ENCODE measurements at places on chromosomes 5 and 9. TPM values are rescaled to one million over a fixed set of nuclear protein-coding genes. Genes with fewer than 3 reads are reported as not detected.
A peak's percentile ranks its signal among the peaks of the same experiment; 100 is the strongest.

DNA sequence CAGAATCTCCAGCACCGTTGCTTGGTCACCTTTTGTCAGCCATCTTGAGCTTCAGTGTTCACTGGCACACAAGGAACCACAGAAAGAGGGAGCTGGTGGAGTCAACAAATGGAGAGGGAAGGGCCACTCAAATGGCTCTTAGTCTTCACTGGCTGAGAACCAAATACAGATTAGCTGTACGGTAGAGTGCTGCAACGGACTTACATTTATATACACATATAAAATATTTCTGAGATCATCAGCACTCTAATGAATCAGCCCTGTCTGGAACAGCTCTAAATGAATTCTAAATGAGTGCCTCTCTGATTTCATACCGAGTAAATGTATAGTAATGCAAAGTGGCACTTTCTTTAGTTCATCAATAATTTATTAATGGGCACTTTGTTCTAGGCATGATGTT is 24.8 kb downstream of the KCTD16 start:
- DNase-seq, result no peak
- no peak overlapping the region for H3K4me3 ChIP-seq
- H3K36me3 ChIP-seq, result no peaks in the 10 kb centered on the region
- H3K4me1 ChIP-seq, result peaks cover 4% of the 10 kb centered on the region
- no peak overlapping the region for H3K27ac ChIP-seq

Gene PCA3
- total RNA-seq, result not detected

DNA sequence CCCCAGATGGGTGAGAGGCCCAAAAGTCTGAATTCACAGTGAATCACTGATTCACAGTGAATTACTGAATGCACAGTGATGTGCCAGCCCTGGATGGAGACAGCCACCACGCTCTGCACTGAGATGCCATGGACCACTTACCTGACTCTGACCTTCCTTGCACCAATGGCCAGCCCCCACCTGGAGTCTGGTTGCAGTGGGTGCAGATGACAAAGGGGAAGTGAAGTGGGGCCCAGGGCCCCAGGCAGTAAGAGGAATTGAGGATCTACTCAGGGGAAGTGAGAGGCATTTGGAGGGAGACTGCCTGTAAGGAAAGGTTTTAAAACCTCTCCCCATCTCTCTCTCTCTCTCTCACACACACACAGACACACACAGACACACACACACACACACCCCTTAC is 412.1 kb downstream of the CYLC2 start:
- no peak overlapping the region for H3K27ac ChIP-seq
- H3K4me3 ChIP-seq, result no peak overlapping the region
- no peaks in the 10 kb centered on the region for H3K4me1 ChIP-seq
- no peaks in the 10 kb centered on the region for H3K36me3 ChIP-seq

Gene HSPB3
- not detected for total RNA-seq

DNA sequence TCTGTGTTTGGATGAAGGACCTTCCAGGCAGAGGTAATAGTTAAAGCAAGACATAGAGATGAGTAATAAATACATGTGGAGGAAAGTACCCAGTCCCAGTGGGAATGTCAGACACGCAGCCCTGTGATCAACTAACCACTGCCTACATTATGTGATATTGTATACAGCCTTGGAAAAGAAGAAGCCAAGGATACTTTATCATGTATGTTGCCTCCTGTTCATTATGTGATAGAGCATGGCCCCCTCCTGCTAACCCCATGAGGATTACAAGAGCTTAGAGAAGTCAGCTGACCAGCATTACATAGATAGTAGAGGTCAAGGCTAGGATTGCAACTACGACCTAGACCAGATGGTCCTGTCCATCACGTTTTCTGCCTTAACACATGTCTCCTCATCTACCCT is 497.0 kb upstream of the TNC start:
- H3K4me3 ChIP-seq, result no peak overlapping the region
- no peak overlapping the region for H3K27ac ChIP-seq
- no peaks in the 10 kb centered on the region for H3K4me1 ChIP-seq
- no peaks in the 10 kb centered on the region for H3K36me3 ChIP-seq

Gene CTXN3
- total RNA-seq, result not detected

DNA sequence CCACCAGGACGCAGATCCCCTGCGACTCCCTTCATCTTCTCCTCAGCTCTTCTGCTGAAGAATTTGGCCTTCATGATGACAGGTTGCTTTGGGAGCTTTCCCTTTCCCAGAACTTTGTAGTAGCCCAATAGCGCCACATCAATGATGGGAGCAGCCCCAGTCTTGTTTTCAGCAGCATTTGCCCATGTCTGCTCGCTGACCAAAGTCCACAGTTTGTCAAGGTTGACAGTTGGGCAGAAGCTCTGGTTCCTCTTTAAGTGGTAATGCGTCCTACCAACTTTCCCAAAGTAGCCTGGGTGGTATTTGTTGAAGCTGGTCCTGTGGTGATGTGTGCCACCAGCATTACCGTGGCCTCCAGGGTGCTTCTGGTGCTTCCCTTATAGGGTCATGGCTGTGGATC is 62.2 kb downstream of the GCNT4 start:
- no peak overlapping the region for H3K4me3 ChIP-seq
- no peaks in the 10 kb centered on the region for H3K4me1 ChIP-seq
- no peaks in the 10 kb centered on the region for H3K27me3 ChIP-seq
- no peak overlapping the region for H3K27ac ChIP-seq
- no peak for DNase-seq

Gene SLC4A9
- not detected for total RNA-seq

DNA sequence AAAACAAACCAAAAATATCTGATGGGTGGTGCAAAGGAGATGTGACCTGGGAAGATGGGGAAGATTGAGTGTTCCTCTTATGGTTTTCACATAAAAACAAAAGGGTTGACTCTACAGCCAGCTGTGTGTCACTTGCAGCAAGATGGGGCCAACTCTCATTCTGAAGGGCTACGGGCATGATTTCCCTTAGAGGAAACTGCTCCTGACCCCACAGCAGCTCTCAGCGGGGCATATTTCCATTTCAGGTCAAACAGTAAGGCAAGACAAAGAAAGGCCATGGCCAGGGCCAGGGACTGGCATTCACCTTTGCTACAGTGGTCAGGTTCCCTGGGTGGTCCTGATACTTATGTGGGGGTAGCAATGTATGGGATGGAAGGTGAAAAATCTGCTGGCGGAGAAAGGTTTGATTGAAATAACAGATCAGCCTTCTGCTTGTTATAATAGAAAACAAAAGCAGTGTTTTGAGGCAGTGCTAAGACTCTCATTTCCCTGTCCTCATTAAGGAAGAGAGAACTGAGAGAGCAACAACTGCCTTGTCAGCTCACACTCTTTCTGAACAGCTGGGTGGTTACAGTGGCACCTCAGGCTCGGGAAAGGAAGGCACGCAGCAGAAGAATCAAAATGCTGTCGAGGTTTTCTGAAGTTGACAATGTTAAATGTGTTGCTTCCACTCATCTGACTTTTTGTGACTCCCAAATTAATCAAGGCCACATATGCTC is 120.7 kb upstream of the PCA3 start:
- H3K27me3 ChIP-seq, result no peaks in the 10 kb centered on the region
- no peak for DNase-seq
- H3K27ac ChIP-seq, result no peak overlapping the region
- H3K4me1 ChIP-seq, result peaks cover 25% of the 10 kb centered on the region

Gene GCNT1
- 3.4 TPM for total RNA-seq

Gene C5orf52
- total RNA-seq, result not detected

DNA sequence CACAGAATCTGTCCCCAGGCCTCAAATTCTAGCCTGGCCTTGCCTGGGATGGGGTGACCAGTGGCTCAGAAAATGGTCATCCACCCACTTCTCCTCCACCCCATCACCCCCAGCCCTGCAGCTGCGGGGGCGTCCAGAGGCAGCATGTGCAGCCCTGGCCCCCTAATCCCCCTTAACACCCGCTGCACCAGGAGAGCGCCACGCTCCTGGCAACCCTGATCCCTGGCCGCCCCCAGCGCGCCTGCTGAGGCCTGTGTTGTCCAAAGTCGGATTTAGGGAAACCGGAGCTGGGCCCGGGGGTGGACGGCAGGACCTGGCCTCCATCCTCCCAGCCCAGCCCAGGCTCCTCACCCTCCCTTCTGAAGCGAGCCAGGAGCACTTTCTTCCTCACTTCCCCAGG is 22.0 kb downstream of the NR5A1 start:
- H3K36me3 ChIP-seq, result no peaks in the 10 kb centered on the region
- H3K27me3 ChIP-seq, result no peaks in the 10 kb centered on the region
- no peaks in the 10 kb centered on the region for H3K4me1 ChIP-seq
- no peak for DNase-seq
- no peak overlapping the region for H3K27ac ChIP-seq

- H3K27me3 ChIP-seq, result no peaks in the 10 kb centered on the region
- no peak overlapping the region for H3K27ac ChIP-seq
- DNase-seq, result no peak
Observed at GRCh38 chr9:13427587-13427986, 148.1 kb upstream of the MPDZ start.

DNA sequence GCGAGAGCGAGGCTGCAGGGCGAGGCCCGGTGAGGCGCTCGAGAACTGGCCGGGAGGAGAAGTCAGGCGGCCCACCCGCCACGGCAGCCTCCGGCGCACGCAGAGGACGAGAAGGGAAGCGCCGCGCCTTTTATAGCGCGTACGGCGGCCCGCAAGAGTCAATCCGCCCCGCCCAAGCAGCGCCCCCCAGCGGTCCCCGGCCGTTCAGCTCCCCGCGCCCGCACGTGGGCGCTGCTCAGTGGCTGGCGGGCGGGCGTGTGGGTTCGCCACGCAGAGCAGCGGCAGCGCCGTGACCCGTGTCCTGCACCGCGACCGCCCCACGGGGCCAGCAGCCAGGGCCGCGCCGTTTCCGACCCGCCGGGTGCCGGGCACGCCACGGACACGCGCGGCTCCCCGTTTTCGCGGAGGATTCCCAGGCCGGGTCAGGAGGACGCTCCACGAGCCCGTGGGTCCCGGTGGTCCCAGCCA is 14.6 kb downstream of the LCN10 start:
- H3K4me3 ChIP-seq, result peak overlapping the region; percentile 91
- DNase-seq, result peak; percentile 84
- H3K27me3 ChIP-seq, result no peaks in the 10 kb centered on the region

- H3K4me1 ChIP-seq, result peaks cover 6% of the 10 kb centered on the region
- no peaks in the 10 kb centered on the region for H3K36me3 ChIP-seq
- no peak overlapping the region for H3K4me3 ChIP-seq
- H3K27me3 ChIP-seq, result no peaks in the 10 kb centered on the region
Observed at GRCh38 chr5:54837093-54837492, 148.3 kb downstream of the ESM1 start.

Gene HTR4
- total RNA-seq, result not detected

Gene COL15A1
- not detected for total RNA-seq

Data from naive thymus-derived CD8-positive, alpha-beta T cell (primary cell).